ENCODE measurements at places on chromosomes 16 and 17.

DNA sequence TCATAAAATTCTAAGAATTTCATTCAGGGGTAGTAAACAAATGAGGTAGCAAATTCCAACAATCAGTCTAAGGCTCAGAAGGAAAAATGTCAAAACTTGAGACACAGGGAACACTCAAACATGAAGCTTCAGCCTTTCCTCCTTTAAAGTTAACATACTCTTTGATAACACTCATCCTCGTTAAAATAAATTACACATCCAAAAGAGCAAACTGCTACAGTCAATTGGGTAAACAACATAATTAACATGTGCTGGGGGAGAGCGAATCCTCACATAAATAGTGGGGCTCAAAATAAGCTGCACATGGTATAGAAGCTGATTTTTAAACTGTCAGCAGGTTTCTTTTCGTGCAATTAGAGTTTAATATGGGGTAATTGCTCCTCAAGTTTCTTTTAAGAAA lies 12.9 kb downstream of the GRB2 start:
- no peak for DNase-seq

GRCh38 chr17:77924757-77925336 lies 33.7 kb upstream of the TNRC6C start:
- DNase-seq, result no peak

- DNase-seq, result no peak
These were observed 10.9 kb downstream of the HS3ST6 start for GRCh38 chr16:1907226-1907860.

DNA sequence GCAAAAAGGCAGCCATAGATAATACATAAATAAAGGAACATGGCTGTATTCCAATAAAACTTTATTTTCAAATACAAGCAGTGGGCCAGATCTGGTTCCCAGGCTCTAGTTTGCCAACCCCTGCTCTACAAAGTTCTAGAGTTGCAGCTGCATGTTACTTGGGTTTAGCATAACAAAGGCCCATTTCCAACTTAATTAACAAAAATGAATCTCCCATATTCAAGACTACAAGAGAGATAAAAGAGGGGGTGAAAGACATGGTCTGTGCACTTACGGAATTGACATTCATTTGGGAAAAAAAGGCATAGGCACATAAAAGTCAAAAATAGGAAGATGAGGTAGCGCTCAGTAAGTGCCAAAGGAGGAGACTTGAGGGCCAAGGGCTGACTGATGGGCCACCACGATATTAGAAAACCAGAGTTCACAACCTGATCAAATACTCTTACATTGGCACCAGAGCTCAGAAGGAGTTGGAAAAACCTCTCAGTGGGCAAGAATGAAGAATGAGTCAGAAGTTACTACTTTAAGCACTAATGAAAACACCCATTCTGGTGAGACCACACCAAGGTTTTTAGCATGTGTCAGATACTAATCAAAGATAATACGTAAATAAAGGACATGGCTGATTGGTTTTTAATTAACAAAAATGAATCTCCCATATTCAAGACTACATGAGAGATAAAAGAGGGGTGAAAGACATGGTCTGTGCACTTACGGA lies 164.0 kb downstream of the VPS53 start:
- DNase-seq, result no peak

DNA sequence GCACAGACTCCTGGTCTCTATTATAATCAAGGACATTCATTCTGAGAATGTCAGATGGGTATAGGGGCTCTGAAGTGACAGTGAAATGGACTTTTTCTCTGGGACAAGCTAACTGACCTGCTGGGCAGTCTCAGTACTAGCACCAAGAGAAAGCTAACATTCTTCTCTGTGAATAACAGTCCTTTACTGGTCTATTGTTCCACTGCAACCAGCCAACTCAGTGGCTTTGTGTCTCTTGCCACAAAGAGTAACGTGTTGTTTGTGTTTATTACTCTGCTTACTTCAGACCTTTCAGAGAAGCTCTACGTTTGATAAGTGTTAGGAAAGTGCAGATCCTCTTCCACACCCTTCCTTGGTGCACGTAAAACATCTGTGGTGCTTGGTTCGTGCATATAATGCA lies 61.5 kb upstream of the BCAR1 start:
- no peak for DNase-seq

DNA sequence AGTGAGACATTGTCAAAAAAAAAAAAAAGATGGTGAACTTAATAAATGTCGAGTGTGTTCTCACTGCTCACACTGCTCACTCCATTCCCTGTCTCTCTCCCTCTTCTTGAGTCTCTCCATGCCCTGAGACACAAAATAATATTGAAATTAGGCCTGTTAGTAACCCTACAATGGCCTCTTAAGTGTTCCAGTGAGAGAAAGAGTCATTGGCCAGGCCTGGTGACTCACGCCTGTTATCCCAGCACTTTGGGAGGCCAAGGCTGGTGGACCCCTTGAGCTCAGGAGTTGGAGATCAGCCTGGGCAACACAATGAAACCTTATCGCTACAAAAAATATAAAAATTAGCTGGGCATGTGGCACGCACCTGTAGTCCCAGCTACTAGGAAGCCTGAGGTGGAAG lies 16.2 kb upstream of the CSF3 start:
- no peak for DNase-seq

DNA sequence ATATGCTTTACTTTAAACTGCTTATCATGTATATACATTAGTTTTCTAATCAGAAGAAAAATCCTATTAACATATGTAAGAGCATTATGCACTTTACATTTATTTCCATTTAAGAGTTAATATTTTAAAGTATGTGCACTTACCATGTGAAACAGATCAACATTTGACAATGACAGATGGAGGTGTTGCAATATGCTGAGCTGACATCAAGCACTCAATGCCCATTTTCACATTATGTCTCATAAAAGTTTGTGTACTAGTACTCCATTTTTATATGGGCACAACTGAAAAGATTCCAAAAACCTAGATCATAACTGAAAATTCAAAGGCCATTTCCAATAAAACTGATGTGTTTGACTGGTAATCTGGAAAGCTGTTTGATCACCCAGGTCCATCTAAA lies 420.9 kb upstream of the SOX9 start:
- DNase-seq, result no peak

DNA sequence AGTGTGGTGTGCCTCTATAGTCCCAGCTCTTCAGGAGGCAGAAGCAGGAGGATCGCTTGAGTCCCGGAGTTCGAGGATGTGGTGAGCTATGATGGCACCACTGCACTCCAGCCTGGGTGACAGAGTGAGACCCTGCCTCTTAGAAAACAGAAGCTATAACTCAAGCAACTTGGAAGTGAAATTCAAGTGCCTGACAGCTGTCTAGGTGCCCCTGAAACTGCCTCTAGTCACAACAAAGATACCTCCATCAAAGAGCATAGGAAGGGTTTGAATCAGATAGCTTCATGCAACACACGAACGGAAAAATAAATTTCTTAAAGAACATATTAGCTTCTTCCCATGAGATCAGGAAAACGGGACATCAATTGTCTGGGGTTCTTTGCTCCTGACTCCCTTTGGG lies 860 bp upstream of the PLCG2 start:
- no peak for DNase-seq

DNA sequence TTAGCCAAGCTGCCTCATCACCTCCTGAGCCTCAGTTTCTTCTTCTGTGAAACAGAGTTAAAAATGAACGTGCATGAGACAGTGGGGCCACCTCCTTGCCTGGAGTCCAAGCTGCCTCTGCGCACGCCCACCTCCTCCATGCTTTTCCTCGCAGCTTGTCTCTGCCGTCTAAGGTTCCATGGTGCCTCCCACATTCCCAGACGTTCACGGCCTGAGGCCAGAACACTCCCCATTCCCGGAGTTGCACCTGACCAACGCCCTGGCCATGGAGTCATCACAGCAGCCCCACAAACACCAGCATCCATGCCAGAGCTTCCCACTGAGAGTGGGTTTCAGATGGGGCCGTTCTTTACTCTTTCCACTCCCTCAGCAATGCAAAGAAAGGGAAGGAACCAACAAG lies 183.0 kb upstream of the FOXF1 start:
- DNase-seq, result no peak

- DNase-seq, result no peak
These were observed 108.5 kb upstream of the XYLT1 start for GRCh38 chr16:17578981-17579874.

DNA sequence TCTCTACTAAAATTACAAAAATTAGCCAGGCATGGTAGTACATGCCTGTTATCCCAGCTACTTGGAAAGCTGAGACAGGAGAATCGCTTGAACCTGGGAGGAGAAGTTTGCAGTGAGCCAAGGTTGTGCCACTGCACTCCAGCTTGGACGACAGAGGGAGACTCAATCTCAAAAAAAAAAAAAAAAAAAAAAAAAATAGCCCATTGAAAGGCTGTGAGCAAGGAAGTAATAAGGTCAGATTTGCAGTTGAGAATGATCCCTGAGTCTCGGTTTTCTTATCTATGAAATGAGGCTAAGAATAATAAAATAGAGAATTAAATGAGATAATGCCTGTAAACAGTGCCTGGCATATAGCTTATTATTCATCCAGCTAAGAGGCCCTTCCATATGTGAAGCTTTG lies 1.3 kb upstream of the PDK2 start:
- DNase-seq, result no peak

DNA sequence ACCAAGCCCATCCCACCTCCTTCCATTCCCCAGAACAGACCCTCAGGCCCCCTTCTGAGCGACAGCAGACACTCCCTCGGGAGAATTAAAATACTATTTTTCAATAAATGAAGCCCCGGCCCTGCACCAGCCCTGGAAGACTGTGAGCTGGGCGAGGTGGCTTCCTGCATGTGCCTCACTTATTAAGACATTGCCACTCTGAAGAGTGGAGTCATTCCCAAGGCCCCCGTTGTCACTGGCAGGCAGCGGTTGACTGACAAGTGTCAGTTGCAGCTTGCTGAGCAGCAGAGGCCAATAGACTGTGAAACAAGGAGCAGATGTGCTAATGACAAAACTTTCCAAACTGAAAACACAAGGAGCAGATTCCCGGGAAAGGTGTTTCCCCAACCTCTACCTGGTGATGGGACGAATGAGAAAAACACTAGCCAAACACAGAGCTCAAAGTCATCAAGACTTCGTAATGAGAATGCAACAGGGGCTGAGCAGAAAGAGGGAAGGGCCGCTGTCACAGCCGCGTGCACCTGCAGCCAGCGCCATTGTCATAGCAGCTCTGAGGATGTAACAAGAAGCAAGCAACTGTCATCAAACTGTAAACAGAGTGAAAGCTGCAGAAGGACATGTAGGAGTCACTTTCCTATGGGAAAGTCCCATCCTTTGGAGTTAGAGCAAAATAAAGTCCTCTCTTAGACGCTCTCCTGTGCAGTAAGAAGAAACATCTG lies 232.1 kb downstream of the C16orf78 start:
- no peak for DNase-seq

- no peak for DNase-seq
These were observed 18.4 kb downstream of the CYB5D2 start for GRCh38 chr17:4161192-4161966.

GRCh38 chr16:83403761-83404160 lies 404.0 kb upstream of the HSBP1 start:
- no peak for DNase-seq

DNA sequence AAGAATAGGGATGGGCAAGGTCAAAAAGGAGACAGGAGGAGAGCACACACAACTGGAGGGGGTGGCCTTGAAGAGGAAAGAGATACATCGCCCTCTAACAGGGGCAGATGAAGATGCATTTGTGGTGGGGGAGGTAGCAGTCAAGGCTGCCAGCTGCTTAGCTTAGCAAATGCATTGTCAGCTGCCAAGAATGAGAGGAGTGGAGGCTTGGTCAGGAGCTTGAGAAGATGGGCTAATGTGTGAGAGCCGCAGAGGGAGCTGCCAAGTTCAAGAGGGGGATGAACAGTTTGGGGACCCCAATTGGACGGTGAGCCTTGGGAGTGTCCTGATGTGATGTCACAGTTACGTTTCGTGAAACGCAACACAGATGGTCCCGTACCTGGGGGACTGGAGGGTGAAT lies 28.9 kb upstream of the GNA13 start:
- no peak for DNase-seq

- no peak for DNase-seq
These were observed 11.8 kb downstream of the HID1 start for GRCh38 chr17:74960570-74961342.

GRCh38 chr17:65404761-65405160 lies 156.7 kb downstream of the AXIN2 start:
- DNase-seq, result no peak

GRCh38 chr17:27532269-27533263 lies 76.3 kb downstream of the KSR1 start:
- DNase-seq, result no peak

DNA sequence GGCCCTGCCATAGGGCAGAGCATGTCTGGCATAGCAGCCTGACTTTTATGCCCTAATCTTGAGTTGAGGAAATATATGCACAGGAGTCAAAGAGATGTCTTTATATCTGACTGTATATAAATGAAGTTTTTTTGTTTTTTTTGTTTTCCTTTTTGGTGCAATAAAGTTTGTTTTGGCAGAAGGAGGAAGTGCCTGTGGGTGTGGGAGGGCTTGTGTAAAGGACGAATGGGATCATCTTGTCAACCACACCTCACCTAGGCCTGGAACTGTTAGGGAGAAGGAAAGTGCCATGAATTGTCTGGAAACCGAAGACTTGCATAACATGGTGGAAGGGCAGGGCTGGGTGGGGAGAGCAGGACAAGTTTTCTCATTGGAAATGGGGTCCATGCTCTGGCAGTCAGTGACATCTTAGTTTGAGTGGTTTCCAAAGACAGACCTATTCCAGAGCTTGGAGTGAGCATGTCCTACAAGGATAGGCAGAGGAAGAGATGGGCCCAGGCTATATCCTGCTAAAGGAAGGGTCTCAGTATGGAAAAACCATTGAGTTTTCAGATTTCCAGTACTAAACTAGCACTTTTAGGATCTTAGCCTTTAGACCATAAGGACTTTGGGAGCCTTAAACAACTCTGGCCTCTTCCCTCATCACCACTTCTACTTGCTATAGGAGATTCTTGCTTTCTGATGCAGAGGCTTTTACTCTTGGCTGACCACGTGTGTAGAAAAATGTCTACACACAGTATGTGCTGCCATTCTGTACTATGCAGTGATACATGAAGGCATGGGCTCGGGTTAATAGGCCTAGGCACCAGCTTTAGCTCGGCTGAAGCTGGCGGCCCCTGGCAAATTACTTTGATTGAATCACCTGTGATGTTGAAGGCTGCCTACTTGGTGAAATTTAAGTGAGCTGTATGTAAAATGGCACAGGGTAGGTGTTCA lies 15.5 kb downstream of the SNF8 start:
- no peak for DNase-seq

DNA sequence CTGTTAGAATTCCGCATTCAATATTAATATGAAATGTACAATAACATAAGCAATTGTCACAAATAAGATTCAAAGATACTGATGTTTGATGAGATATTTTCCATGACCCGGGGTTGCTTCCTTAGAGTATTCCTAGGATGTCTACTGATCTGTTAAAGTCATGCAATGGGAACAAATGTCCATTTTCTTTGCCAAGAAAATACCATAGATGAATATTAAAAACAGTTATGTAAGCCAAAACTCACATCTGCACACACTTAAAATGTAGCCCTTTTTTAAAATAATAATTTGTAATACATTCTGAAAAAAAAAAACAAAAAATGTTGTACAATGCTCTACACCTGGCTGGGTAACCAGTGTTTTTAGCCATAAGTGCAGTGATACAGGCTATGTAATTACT lies 259.4 kb upstream of the AXIN2 start:
- no peak for DNase-seq

GRCh38 chr17:63984651-63985386 lies 12.1 kb upstream of the SCN4A start:
- no peak for DNase-seq

Data from NCI-H2081 treated with DMSO at 0.1 percent for 48 hours (cell line).